ENCODE measurements at places on chromosomes 1 and 21.

- DNase-seq = no peak
Measured at GRCh38 chr1:228478912-228479711, 8.1 kb upstream of the RNF187 start.

DNA sequence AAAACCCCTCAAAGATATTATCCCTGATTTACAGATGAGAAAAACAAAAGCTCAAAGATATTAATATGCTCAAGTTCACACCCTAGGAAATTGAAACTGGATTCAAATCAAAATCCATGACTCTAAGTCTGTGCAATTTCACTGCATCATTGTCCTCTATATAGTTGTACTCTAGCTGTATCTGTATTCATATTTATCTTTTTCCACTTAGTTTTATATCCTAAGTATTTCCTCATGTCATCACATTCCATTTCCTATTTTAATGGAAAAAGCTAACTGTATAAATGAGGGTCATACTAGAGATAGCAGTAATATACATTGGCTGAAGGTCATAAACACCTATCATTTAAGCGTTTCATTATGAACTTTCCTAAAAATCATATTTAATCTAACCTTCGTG, 42.2 kb upstream of the RALGPS2 start:
- DNase-seq = no peak

DNA sequence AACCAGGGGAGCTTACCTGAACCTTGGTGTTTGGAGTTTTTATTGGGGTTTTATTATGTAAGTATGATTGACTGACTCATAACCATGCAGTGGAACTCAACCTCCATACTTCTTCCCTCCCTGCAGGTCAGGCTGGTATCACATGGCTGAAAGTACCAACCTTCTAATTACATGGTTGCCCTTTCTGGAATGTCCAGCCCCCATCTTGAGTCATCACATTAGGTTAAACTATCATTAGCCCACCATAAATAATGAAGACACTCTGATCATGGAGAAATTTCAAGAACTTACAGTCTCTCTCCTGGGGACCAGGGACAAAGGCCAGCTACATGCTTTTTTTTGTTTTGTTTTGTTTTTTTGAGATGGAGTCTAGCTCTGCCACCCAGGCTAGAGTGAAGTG, 19.2 kb upstream of the DPH5 start:
- DNase-seq = no peak

- DNase-seq = no peak
Measured at GRCh38 chr1:98550076-98550475, 111.4 kb upstream of the SNX7 start.

DNA sequence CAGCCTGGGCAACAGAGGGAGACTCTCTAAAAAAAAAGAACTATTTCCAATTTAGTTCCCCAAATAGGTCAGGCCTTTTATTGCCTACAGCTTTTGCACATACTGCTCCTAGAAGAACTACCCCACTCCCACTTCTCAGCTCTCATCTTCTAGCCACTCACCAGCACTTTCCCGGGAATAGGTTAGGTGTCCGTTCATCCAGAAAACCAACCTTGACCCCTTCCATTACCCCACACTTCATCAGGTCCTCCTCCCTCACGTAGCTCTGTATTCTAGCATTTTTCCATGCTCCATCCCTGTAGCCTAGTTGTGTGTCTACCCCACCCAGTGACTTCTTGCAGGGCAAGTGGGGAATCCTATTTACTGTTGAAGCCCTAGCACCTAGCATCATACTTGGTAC, 42.6 kb downstream of the C8B start:
- DNase-seq = no peak

GRCh38 chr1:228043281-228043848, 36.6 kb downstream of the WNT3A start:
- DNase-seq = no peak

DNA sequence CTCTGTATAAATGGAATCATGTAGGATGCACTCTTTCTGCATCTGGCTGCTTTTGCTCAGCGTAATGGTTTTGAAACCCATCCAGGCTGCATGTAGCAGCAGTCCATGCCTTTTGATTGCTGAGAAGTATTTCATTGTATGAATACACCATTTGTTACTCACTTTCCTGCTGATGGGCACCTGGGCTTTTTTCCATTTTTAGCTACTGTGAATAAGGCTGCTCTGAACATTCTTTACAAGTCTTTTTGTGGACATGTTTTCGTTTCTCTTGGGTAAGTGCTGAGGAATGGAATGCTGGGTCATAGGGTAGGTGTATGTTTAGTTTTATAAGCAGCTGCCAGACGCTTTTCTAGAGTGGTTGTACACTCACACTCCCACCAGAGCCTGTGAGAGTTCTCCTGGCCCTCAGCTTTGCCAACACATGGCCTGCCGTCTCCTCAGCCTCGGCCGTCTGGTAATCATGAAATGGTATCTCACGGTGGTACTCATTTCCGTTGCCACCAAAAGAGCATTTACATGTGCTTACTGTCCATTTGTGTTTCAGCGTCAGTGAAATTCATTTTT, 22.7 kb downstream of the SLX9 start:
- no peak for DNase-seq

DNA sequence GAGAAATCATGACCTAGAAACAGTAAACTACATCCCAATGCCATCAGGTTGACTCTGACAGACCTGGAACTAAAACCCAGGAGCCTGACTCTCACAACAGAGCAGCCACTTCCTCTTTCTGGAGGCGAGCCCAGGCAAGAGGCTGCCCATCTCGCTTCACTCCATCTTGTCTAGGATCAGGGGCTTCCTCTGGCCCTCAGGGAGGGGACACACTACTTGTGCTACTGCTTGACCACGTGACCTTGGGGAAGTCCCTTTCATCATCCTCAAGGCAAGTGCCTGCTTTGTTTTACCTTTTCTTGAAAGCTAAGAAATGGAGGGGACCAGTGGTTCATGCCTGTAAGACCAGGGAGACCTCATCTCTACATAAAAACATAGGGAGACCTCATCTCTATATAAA, 2.6 kb upstream of the TENT5B start:
- DNase-seq = no peak

DNA sequence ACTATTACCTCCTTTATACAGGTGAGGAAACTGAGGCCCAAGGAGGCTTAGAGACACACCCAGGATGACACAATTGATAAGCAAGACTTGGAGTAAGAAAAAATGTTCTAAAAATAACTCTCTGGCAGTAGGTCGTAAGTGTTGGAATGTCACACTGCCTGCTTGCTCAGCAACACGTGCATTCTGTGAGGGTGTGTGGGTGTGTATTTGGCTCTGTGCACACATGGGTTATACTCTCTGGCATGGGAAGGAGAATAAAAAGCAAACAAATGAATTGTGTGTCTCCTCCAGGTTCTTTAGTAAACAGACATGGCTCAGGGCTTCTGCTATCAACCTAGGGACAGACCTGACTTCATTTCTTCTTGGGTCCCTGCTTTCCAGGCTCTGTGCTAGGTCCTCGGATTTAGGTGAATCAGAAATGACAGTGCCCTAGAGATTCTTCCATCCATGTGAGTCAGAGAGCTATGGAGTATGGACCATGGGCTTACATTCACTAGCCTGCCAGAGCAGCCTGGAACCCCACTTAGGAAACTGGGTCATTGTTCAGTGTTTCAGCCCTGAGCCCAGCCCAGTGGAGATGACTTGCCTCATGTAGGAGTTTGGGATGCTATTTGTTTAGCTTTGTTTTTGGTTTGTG, 72.4 kb downstream of the ELAVL4 start:
- no peak for DNase-seq

GRCh38 chr1:225700164-225700821, 47.4 kb upstream of the ENAH start:
- DNase-seq = no peak

DNA sequence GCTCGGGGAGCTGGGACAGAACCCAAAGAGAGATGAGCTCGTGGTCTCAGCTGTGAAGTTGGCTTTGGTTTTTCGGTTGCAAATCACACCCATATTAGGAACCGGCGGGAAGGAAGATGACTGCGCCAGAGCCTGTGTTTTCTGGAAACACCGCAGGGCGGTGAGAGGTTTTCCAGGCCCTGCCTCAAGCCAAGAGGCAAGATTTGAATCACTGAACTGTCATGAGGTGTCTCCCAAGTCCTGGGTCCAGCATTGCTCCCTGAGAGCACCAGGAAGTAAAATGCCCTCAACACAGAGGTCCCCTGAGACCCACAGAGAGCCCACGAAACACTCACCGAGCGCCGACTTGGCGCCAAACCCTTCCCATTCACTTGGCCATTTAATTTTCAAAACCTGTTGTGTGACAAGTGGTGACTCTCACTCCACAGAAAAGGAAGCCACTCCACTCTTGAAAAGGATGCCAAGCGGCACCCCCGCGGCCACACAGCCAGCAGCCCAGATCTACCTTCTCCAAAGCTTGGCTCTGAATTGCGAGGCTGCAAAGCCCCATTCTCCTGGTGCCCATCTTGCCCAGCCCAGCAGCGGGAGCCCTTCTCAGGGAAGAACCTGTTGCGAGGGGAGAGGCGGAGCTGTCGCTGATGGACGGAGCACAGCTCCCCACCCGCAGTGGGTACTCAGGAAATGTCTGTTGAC, 99.0 kb upstream of the RUNX3 start:
- DNase-seq = no peak

GRCh38 chr1:153698923-153699714, 20.6 kb downstream of the NPR1 start:
- DNase-seq = no peak
